Left lung (tissue), 14 donors: ENCODE measurements at places on chromosomes 7 and 10. TPM values are rescaled to one million over a fixed set of nuclear protein-coding genes. Genes with fewer than 3 reads are reported as not detected.

- H3K36me3 ChIP-seq, result no peaks in the 10 kb centered on the region
- H3K4me3 ChIP-seq, result no peak overlapping the region
- no peaks in the 10 kb centered on the region for H3K4me1 ChIP-seq
- H3K27me3 ChIP-seq, result no peaks in the 10 kb centered on the region
- H3K27ac ChIP-seq, result no peak overlapping the region
Measured at GRCh38 chr10:60197206-60197605, 192.5 kb downstream of the ANK3 start.

DNA sequence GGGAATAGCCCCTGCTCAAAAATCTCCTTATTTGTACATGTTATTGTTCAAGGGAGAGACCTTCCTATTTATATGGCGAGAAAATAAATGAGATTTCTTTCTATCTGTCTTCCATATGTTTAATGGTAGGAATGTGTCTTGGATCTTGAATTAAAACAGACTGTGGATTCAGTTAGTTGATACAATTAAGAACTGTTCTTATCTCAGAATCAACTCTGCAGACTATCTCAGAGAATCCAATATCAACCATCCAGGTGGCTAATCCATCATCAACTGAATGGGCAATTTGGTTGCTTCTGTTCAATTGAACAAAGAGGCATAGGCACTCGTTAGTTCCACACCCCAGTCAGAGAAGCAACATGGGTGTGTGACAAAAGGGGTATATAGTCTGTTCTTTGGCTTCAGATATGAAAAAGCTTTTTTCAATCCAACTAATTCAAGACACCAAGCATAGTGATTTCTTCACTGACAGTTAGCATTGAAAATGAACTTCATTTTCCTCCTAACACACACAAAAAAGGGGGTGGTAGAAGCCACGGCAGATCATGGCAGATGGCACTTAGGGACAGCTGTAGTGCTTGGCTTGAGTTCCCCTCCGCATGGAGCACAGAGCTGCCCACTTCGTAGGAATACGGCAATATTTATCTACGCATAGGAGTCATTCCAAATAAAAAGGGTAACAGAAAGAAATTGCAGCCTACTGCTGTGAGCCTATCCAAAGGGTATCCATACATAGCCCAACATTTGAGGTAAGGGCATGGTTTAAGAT, 135.9 kb downstream of the KIAA1217 start:
- no peaks in the 10 kb centered on the region for H3K27me3 ChIP-seq
- no peak overlapping the region for H3K4me3 ChIP-seq
- DNase-seq, result no peak
- no peaks in the 10 kb centered on the region for H3K36me3 ChIP-seq

DNA sequence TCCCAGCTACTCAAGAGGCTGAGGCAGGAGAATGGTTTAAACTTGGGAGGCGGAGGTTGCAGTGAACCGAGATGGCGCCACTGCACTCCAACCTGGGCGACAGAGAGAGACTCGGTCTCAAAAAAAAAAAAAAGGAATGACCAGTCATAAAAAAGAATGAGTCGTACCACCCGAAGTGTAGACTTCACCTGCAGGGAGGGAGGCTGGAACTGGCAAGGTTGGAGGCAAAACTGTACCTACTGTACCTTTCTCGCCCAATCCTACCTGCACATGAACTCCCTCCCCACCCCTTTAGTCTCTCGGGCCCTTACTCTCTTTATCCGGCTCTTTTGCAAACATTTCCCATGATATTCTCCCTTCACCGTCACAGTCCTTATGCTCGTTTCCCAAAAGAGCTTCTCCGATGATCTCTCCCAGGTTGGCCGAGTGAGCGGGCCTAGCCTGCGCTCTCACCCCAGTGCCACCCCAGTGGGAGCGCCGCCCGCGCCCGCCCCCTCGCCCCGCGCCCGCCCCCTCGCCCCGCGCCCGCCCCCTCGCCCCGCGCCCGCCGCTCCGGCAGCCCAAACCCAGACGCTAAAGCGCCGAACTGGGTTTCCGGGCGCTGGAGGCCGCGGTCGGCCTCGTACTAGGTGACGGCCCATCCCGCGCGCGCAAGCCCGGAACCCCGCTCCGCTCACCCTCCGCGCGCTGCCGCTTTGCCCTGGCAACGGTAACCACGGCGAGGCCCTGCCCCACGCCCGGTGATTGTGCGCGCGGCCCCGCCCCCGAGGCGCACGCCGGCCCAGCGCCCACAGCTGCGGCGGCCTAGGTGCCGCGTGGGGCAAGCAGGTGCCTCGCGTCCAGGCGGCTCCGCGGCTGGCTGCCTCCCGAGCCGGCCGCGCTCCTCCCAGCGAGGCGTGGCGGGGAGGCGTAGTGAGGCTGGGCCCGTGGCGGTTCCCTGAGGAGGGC, at the start of gene SMKR1:
SMKR1 (plus strand) TSS at position 772 of the 948 bp plus-strand sequence. CDS start 294 bp downstream, outside the sequence.
- H3K27ac ChIP-seq, result no peak within 1 kb of the TSS
- H3K27me3 ChIP-seq, result no peaks in the 10 kb centered on the region
- H3K4me1 ChIP-seq, result peaks cover 18% of the 10 kb centered on the region
- H3K4me3 ChIP-seq, result peak within 1 kb of the TSS; percentile 54
- peak; percentile 86 for DNase-seq

DNA sequence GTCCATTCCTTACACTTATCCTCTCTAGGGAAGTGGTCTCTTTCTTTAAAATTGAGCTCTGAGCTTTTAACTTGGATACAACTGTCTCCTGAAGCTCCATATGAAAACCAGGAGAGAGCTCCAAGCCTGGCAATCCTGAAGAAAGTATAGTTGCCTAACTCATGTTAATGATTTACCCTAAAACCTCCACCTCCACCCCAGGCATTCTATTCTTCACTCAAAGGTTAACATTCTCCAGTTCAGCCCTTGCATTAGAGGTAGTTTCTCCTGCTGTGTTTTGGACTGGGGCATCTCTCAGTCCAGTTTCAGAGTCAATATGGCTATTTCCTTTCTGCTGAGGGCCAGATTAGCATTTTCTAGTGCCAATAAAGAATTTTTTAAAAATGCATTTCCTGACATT, 195.5 kb downstream of the SLC25A13 start:
- no peak overlapping the region for H3K27ac ChIP-seq
- no peak for DNase-seq
- no peaks in the 10 kb centered on the region for H3K27me3 ChIP-seq
- H3K4me1 ChIP-seq, result no peaks in the 10 kb centered on the region
- H3K4me3 ChIP-seq, result no peak overlapping the region

NPY gene
- total RNA-seq, result not detected

- H3K4me3 ChIP-seq, result no peak overlapping the region
- no peak overlapping the region for H3K27ac ChIP-seq
- DNase-seq, result no peak
- H3K4me1 ChIP-seq, result peaks cover 11% of the 10 kb centered on the region
- H3K27me3 ChIP-seq, result no peaks in the 10 kb centered on the region
Measured at GRCh38 chr10:98312349-98312748, 44.4 kb upstream of the LOXL4 start.

- no peak overlapping the region for H3K4me3 ChIP-seq
- H3K36me3 ChIP-seq, result no peaks in the 10 kb centered on the region
- no peaks in the 10 kb centered on the region for H3K27me3 ChIP-seq
- DNase-seq, result no peak
- no peak overlapping the region for H3K27ac ChIP-seq
Measured at GRCh38 chr10:59553162-59553900, 156.3 kb downstream of the SLC16A9 start.

PHYH gene
- 26.4 TPM for total RNA-seq

DNA sequence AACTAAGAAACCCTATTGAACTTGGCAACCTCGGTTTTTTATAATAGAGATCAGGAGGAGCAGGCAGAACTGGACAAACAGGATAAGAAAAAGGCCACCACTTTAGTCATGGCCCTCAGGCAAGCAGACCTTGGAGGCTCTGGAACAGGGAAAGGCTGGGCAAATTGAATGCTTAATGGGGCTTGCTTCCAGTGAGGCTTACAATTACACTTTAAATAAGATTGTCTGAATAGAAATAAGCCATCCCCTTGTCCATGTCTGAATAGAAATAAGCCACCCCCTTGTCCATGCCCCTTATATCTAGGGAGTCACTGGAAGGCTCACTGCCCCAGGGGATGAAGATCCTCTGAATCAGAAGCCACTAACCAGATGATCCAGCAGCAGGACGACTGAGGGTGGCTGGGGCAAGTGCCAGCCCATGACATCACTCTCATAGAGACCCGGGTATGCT, 40.6 kb downstream of the AKR1B15 start:
- DNase-seq, result no peak
- H3K4me3 ChIP-seq, result no peak overlapping the region
- H3K27me3 ChIP-seq, result no peaks in the 10 kb centered on the region
- H3K4me1 ChIP-seq, result peaks cover 5% of the 10 kb centered on the region
- H3K27ac ChIP-seq, result no peak overlapping the region
- no peaks in the 10 kb centered on the region for H3K36me3 ChIP-seq

DNA sequence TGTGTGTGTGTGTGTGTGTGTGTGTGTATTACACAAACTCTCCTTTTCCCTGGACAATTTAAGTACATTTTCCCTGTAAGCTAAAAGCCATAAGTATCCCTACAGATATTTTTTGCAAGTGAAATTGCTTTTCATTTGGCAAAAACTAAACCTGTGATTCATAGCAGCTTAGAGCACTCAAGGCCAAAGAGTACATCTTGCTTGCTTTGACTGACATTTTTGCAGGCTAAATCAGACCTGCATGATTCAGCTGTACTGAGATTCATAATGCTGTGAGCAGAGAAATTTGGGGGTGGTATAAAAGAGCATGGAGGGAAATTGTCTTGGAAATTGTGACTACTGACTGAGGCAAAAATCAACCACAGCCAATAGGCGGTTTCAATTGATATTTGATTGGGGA, 500.4 kb downstream of the GFRA1 start:
- H3K4me3 ChIP-seq, result no peak overlapping the region
- H3K4me1 ChIP-seq, result no peaks in the 10 kb centered on the region
- no peaks in the 10 kb centered on the region for H3K27me3 ChIP-seq
- DNase-seq, result no peak
- H3K27ac ChIP-seq, result no peak overlapping the region

GRCh38 chr7:34042406-34042805, 137.1 kb downstream of the BMPER start:
- H3K36me3 ChIP-seq, result no peaks in the 10 kb centered on the region
- DNase-seq, result no peak
- H3K4me3 ChIP-seq, result no peak overlapping the region
- no peak overlapping the region for H3K27ac ChIP-seq

GRCh38 chr7:55235801-55236200, 129.3 kb upstream of the LANCL2 start:
- no peak overlapping the region for H3K27ac ChIP-seq
- no peaks in the 10 kb centered on the region for H3K36me3 ChIP-seq
- H3K27me3 ChIP-seq, result no peaks in the 10 kb centered on the region
- no peak overlapping the region for H3K4me3 ChIP-seq
- H3K4me1 ChIP-seq, result no peaks in the 10 kb centered on the region

- no peak for DNase-seq
- no peak overlapping the region for H3K4me3 ChIP-seq
- H3K4me1 ChIP-seq, result no peaks in the 10 kb centered on the region
- H3K27ac ChIP-seq, result no peak overlapping the region
Measured at GRCh38 chr10:34826857-34827766, 12.0 kb upstream of the PARD3 start.

DNA sequence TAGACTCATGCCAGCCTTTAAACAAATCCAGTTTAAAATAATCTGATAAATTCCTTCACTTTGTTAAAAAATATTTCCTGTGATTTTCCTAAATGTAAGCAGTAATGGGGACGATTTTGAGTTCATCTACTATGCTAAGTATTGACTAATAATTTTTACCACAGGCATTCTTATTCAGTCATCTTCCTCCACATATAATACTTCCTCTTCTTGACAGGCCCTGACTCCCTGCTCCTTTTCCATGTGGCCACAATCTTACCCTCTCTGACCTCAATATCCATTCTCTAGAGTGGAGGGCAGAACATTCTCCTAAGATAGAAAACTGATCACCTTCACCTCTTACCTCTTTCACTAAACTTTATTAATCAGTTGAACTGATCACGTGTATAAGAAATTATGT, 7.8 kb downstream of the DNAJC2 start:
- no peak for DNase-seq
- H3K4me1 ChIP-seq, result no peaks in the 10 kb centered on the region
- H3K4me3 ChIP-seq, result no peak overlapping the region
- no peak overlapping the region for H3K27ac ChIP-seq

GRCh38 chr10:110337906-110338305, 33.2 kb upstream of the SMNDC1 start:
- no peaks in the 10 kb centered on the region for H3K36me3 ChIP-seq
- H3K27ac ChIP-seq, result no peak overlapping the region
- H3K4me1 ChIP-seq, result no peaks in the 10 kb centered on the region
- H3K4me3 ChIP-seq, result no peak overlapping the region
- DNase-seq, result no peak
- no peaks in the 10 kb centered on the region for H3K27me3 ChIP-seq

DNA sequence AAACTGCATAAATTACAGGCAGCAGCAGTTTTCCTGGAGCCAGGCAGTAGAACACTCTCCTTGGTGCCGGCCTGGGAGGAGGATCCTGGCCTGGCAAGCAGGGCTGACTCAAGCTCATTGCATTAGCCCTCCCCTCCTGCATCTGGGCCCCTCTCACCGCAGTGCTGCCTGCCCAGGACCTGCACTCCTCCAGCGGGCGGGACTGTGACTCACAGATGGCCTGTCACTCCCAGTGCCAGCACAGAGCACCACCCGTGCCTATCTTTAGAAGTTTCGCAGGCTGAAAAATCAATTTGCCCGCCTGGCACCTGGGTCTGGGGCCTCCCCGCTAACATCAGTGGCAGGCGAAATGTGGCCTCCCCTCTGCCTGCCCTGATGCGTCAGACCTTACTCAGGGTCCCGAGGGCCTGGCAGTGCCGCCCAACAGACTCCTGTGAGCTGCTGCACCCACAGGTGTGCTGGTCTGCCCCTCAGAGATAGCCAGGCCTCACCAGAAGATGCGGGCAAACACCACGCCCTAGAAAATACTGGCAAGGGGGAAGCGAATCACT, 123.8 kb downstream of the KCNMA1 start:
- no peak overlapping the region for H3K27ac ChIP-seq
- no peaks in the 10 kb centered on the region for H3K27me3 ChIP-seq
- DNase-seq, result no peak
- H3K36me3 ChIP-seq, result no peaks in the 10 kb centered on the region
- no peak overlapping the region for H3K4me3 ChIP-seq

- peak; percentile 89 for DNase-seq
- no peaks in the 10 kb centered on the region for H3K36me3 ChIP-seq
- peaks cover 26% of the 10 kb centered on the region for H3K4me1 ChIP-seq
- peak overlapping the region; percentile 79 for H3K4me3 ChIP-seq
- no peaks in the 10 kb centered on the region for H3K27me3 ChIP-seq
Measured at GRCh38 chr7:107167483-107168232, 1.1 kb upstream of the HBP1 start.

DNA sequence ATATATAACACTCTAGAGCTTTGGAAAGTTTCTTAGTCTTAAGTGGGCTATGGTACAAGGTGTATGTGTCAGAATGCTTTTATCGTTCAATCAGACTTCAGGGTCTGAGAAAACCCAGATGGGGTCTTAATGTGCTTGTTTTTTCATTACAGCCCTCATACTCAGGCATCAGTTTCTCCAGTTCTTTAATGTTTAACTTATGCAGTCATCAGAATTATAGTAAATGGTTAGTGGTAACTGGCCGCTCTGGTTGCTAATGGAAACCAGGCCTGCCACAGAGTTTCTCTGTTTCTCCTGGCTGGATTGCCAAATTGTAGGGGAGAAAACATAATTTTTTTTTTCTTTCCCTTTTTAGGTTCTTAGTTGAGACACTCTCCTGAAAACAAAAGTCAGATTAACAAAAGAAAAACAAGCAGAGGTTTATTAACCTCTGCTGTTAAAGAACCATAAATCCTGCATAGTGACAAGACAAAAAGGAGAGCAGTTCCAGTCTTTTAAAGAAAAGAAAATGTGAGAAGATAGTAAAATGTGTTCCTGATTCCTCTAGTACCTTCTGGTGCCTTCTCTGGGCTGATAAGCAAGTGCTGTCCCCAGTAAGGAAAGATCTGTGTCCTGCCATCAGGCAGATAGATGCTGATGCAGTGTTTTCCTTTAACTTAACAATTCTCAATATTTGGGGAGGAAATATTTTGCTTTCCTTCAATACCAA, 21.5 kb upstream of the GHITM start:
- H3K4me1 ChIP-seq, result no peaks in the 10 kb centered on the region
- H3K36me3 ChIP-seq, result no peaks in the 10 kb centered on the region
- H3K27me3 ChIP-seq, result no peaks in the 10 kb centered on the region
- no peak overlapping the region for H3K4me3 ChIP-seq
- DNase-seq, result no peak
